ENCODE measurements at places on chromosomes 7 and 10. TPM values are rescaled to one million over a fixed set of nuclear protein-coding genes. Genes with fewer than 3 reads are reported as not detected.

CADPS2 gene
- total RNA-seq = 0.43 TPM

DNA sequence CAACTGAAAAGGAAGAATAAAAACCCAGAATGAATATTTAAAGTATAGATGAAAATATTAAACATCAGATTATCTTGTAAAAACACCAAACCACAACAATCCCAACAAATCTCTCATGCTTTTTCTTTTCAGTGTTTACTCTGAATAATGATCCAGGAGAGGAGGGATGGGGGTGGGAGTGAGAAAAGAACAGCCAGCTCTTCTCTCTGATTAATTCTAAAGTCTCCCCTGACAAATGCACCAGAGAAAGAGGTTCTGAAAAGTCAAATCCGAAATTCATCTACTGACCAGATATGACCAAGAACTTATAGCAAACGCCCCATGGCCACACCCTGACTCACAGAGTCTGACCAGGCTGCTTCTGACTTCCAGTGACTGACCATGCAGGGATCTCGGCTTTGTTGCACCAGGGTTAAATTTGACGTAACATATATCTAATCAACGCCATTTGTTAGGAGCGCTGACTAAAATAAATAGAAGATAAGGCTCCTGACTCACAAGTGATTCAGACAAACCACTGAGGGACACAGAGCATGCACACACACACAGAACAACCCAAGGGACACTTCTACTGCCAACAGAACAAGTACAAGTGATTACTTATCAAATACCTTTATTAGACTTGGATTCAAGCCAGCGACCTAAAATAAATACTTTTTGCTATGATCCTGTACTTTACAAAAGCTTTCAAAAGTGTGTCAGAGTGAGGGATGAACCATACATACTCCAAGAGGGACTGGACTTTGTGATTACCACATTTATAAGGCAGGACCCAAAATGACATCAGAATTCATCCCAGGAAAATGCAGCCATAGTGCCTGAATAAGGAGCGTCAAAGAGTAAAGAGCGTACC is 9.3 kb upstream of the SPOCK2 start:
- H3K27ac ChIP-seq = peak overlapping the region; percentile 41
- H3K27me3 ChIP-seq = no peaks in the 10 kb centered on the region

GRCh38 chr7:78970440-78970916 is 483.0 kb downstream of the MAGI2 start:
- peaks cover 14% of the 10 kb centered on the region for H3K4me1 ChIP-seq
- H3K4me3 ChIP-seq = no peak overlapping the region
- H3K36me3 ChIP-seq = no peaks in the 10 kb centered on the region
- no peaks in the 10 kb centered on the region for H3K27me3 ChIP-seq

OR13A1 gene
- not detected for total RNA-seq

GRCh38 chr10:75038335-75038734 is 73.1 kb upstream of the SAMD8 start:
- no peak overlapping the region for H3K4me3 ChIP-seq
- H3K27ac ChIP-seq = no peak overlapping the region
- no peaks in the 10 kb centered on the region for H3K27me3 ChIP-seq
- H3K36me3 ChIP-seq = no peaks in the 10 kb centered on the region

DNA sequence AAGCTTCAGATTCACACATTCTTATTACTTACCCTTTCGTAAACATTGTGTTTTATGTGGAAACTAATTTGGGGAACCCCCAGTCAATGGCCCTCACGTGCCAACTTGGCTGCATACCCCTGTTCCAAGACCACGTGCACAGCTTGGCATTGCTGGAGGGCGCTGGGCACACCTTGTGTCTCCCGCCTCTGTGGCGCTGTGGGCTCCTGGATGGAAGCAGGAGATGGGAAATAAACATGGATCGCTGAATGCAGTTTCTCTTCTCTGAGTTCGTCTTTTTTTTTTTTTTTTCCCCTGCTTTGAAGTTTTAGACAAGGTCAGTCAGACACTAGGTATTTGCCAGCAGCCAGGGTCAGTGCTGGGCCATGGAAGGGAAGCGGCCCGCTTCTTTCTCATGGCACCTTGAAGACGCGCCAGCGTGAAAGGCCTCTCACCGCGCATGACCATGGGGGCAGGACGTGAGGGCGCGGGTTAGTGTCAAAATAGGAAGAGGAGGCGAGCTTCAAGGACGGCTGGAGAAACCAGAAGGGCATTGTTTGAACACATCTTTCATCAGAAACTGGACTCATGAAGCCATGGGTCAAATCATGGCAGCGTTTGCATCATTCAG is 27.3 kb downstream of the BNIP3 start:
- no peak for DNase-seq
- no peaks in the 10 kb centered on the region for H3K27me3 ChIP-seq
- H3K27ac ChIP-seq = no peak overlapping the region
- peaks cover 3% of the 10 kb centered on the region for H3K36me3 ChIP-seq

- no peak overlapping the region for H3K4me3 ChIP-seq
- no peak overlapping the region for H3K27ac ChIP-seq
- H3K27me3 ChIP-seq = no peaks in the 10 kb centered on the region
- DNase-seq = no peak
- H3K4me1 ChIP-seq = peaks cover 37% of the 10 kb centered on the region
Observed at GRCh38 chr7:12712236-12712635, 24.8 kb downstream of the ARL4A start.

GRCh38 chr7:18361756-18362155 is 133.8 kb upstream of the HDAC9 start:
- no peaks in the 10 kb centered on the region for H3K27me3 ChIP-seq
- no peaks in the 10 kb centered on the region for H3K4me1 ChIP-seq
- no peaks in the 10 kb centered on the region for H3K36me3 ChIP-seq
- H3K27ac ChIP-seq = no peak overlapping the region
- no peak overlapping the region for H3K4me3 ChIP-seq

GRCh38 chr7:109322833-109323232 is 753.2 kb downstream of the DNAJB9 start:
- no peaks in the 10 kb centered on the region for H3K36me3 ChIP-seq
- H3K27ac ChIP-seq = no peak overlapping the region
- DNase-seq = no peak
- no peaks in the 10 kb centered on the region for H3K4me1 ChIP-seq
- no peak overlapping the region for H3K4me3 ChIP-seq

SLC26A5 gene
- not detected for total RNA-seq

- no peak overlapping the region for H3K4me3 ChIP-seq
- no peak for DNase-seq
- no peaks in the 10 kb centered on the region for H3K36me3 ChIP-seq
- no peak overlapping the region for H3K27ac ChIP-seq
Observed at GRCh38 chr10:116670706-116671105, 50.0 kb downstream of the PNLIPRP2 start.

KAZALD1 gene
- total RNA-seq = 62.6 TPM

ELFN1 gene
- 6.2 TPM for total RNA-seq

- H3K4me3 ChIP-seq = no peak overlapping the region
Observed at GRCh38 chr10:21972584-21972983, 30.9 kb downstream of the DNAJC1 start.

GRCh38 chr10:98953251-98953650 is 282.4 kb downstream of the HPSE2 start:
- no peak overlapping the region for H3K4me3 ChIP-seq
- no peaks in the 10 kb centered on the region for H3K27me3 ChIP-seq
- H3K27ac ChIP-seq = no peak overlapping the region
- H3K4me1 ChIP-seq = no peaks in the 10 kb centered on the region

CABCOCO1 gene
- 0.25 TPM for total RNA-seq

GRCh38 chr7:157544226-157544625 is 207.4 kb downstream of the DNAJB6 start:
- H3K4me3 ChIP-seq = no peak overlapping the region
- H3K27me3 ChIP-seq = no peaks in the 10 kb centered on the region

OR2A12 gene
- total RNA-seq = not detected

CPN1 gene
- total RNA-seq = not detected

OR2A42 gene
- 0.32 TPM for total RNA-seq

- H3K27ac ChIP-seq = no peak overlapping the region
- no peaks in the 10 kb centered on the region for H3K27me3 ChIP-seq
- no peaks in the 10 kb centered on the region for H3K36me3 ChIP-seq
- no peak overlapping the region for H3K4me3 ChIP-seq
- no peak for DNase-seq
- peaks cover 6% of the 10 kb centered on the region for H3K4me1 ChIP-seq
Observed at GRCh38 chr10:130105724-130106123, 4.9 kb downstream of the C10orf143 start.

GNAT3 gene
- total RNA-seq = not detected

DNA sequence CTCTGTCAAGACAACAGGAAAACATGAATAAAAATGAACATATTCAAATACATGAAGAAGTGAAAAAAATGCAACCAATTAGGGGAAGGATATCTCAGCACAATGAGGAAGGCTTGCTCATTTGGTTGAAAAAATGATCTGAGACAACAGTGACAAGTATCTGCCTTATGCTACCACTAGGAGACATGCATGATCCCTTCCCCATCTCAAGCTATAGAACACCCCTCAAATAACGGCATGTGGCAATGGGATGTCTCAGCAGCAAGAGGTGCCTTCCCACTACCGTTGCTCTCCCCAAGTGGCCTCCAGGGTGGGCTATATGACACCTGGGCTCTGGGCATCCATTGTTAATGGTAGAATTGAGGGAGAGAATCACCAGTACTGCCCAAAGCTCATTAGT is 98.1 kb upstream of the RSU1 start:
- no peaks in the 10 kb centered on the region for H3K27me3 ChIP-seq
- no peak overlapping the region for H3K27ac ChIP-seq
- no peak for DNase-seq
- no peak overlapping the region for H3K4me3 ChIP-seq

DNA sequence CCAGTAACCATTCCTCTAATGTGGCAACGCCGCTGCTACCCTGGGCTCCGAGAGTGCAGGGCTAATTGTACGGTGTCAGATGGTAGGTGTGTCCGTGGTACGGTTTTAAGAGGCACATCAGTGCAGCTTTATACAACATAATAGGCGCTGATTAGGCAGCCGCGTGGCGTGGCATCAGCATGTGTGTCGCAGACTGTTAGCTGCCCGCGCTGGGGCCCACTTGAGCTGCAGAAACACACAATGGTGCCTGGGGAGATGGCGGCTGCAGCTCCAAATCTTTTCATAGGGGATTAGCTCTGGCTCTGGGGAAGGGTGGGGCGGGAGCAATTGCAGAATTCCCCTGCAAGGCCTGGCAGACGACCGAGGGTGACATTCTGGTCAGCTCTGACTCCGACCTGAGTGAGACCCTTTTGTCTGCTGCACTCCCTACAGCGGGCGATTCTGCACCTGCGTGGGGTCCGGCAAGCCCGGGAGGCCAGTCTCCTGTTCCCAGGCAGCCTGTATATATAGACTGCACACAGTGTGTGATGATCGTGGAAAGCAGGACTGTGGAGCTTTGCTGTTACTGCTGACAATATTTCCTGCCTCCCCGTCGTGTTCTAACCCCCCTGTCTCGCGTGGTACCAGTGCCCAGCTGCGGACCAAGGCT is 722.7 kb upstream of the CELF2 start:
- no peaks in the 10 kb centered on the region for H3K4me1 ChIP-seq
- H3K27ac ChIP-seq = no peak overlapping the region
- no peaks in the 10 kb centered on the region for H3K27me3 ChIP-seq
- DNase-seq = no peak
- H3K4me3 ChIP-seq = no peak overlapping the region
- H3K36me3 ChIP-seq = no peaks in the 10 kb centered on the region

DNA sequence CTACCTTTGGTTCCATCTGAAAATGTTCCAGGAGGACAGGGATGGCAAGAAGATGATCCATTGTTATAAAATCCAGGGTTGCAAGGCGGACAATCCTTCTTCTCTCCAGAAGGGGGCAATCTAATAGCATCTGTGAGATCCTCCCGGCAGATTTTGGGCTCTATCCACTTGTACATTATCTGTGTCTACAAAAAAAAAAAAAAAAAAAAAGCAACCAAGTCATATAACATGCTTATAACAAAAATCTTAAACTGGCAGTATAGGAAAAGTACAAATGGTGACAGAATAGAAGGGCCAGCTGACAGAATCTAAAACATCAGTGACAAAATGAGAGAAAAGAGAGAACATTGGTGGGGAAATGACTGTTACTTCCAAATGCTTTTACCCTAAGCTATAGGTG is 132.7 kb downstream of the ELAPOR2 start:
- DNase-seq = peak; percentile 85
- H3K27ac ChIP-seq = no peak overlapping the region
- no peak overlapping the region for H3K4me3 ChIP-seq

DNA sequence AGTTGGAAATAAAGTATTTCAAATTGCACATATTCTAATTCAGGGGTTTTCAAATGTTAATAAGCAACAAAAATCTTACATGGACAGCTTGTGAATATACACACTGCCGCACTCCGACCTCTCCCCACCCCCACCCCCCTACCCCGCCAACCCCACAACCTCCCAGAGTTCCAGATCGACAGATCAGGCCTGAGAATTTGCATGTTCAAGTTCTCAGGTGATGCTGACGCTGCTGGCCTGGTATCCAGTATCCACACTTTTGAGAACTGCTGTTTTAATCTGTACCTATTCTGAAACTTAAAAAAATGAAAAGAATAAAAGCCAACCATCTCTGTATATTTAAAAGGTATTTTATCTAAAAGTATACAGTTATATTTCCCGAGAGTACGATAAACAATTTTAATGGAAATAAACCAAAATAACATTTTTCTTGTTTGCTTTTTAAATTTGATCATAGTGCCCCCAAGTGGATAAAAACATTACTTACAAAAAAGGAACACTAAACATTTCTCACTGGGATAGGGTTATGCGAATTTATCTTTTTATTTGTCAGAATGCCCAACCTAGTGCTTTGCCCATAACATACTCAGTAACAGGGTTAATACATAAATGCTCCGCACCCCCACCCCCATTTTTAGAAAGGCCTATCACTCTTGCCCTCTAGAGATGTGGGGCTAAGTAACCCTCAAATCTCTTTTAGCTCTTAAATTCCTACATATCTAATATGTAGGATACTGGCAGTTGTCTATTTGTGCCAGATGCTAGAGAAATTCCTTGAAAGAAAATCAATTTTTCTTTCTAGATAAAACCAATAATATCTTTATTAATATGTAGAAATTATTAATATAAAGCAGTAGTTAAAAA is 166.3 kb downstream of the RNF133 start:
- DNase-seq = peak; percentile 33
- no peaks in the 10 kb centered on the region for H3K36me3 ChIP-seq
- no peaks in the 10 kb centered on the region for H3K27me3 ChIP-seq
- H3K4me1 ChIP-seq = no peaks in the 10 kb centered on the region
- H3K4me3 ChIP-seq = no peak overlapping the region

- H3K36me3 ChIP-seq = no peaks in the 10 kb centered on the region
- H3K4me1 ChIP-seq = 0 out of 2 replicates have a peak, but pooled peaks cover 4% of the 10 kb centered on the region
- no peak overlapping the region for H3K4me3 ChIP-seq
- peaks cover 27% of the 10 kb centered on the region for H3K27me3 ChIP-seq
- H3K27ac ChIP-seq = no peak overlapping the region
- DNase-seq = no peak
Observed at GRCh38 chr10:12729885-12730284, 271.6 kb downstream of the CCDC3 start.

GRCh38 chr10:54900584-54900983 is 99.6 kb upstream of the PCDH15 start:
- no peak overlapping the region for H3K27ac ChIP-seq
- DNase-seq = no peak
- no peaks in the 10 kb centered on the region for H3K27me3 ChIP-seq

DNA sequence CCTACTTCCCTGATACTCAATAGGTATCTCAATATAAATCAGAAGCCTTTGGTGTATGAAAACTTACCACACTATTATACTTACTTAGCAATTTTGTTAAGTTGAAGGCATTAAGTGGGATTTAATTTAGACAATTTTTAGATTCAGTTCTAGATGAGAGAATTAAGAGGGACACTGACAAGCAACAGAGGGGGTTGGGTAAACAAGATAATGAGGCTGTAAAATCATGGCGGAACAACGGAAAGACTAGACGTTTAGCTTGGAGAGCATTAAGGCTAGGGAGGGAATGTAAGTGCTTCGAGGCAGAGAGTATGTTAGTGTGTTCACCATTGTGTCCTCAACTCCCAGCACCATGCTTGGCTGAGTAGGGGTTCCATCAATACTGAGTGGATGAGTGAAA is 71.3 kb downstream of the DENND11 start:
- H3K27me3 ChIP-seq = no peaks in the 10 kb centered on the region
- no peak for DNase-seq
- H3K27ac ChIP-seq = no peak overlapping the region
- no peak overlapping the region for H3K4me3 ChIP-seq
